ENCODE measurements at places on chromosomes 6 and 20. TPM values are rescaled to one million over a fixed set of nuclear protein-coding genes. Genes with fewer than 3 reads are reported as not detected.

Gene TMEM244
- total RNA-seq: not detected

Gene THBS2
- 2.0 TPM for total RNA-seq

Gene RAET1E
- total RNA-seq: under 0.01 TPM

Gene PSORS1C2
- total RNA-seq: not detected

Gene TRAM2
- total RNA-seq: 14.3 TPM

Gene TTLL9
- total RNA-seq: under 0.01 TPM

Gene ADAT2
- 3.6 TPM for total RNA-seq

Gene GPX5
- not detected for total RNA-seq

Gene SLC22A3
- total RNA-seq: not detected

Gene GSTA4
- 14.4 TPM for total RNA-seq

Gene TDP2
- 19.0 TPM for total RNA-seq

Gene SNAP91
- 0.22 TPM for total RNA-seq

Gene HFE
- total RNA-seq: 1.7 TPM

Gene VSTM2L
- under 0.01 TPM for total RNA-seq

Gene FAM83C
- not detected for total RNA-seq

- no peak for DNase-seq
Measured at GRCh38 chr6:133804265-133804664, 84.6 kb upstream of the TCF21 start.

DNA sequence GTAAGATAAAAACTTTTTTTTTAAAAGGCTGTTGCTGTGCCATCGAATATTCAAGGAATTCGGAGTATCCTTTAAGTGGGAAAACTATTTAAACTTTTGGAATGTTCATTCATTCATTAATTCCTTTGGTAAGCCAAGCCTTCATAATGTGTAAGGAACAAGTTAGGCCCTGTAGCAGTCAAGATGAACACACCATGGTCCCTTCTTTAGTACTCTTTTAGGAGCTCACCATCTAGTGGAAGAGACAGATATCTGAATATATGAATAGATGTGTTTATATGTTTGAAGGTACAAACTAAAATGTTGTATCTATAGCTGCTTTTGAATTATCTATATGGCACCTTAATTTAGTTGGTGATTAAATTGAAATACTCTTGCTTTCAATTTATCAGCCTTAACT, 5.8 kb downstream of the SPO11 start:
- no peak for DNase-seq

- DNase-seq: no peak
Measured at GRCh38 chr6:81624453-81624852, 128.0 kb downstream of the TENT5A start.

DNA sequence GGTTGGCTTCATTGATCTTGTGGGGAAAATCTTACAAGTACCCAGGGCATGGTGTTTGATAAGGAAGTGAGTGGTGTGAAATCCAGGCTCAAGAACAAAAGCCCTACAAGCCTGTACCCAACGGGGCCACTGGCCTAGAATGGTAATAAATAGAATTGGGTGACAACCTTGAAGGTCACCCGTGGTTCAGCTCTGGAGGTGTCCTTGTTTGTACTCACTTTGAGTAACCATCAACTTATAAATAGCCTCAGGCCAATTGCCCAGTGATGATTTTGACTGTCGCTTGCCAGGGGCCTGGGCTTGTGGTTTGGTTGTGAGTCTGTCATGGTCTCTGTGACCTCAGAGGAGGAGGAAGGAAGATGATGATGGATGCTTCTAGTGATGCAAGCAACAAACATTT, 87.8 kb downstream of the PHACTR3 start:
- no peak for DNase-seq

- DNase-seq: no peak
Measured at GRCh38 chr6:136086686-136087085, 163.4 kb downstream of the MTFR2 start.

DNA sequence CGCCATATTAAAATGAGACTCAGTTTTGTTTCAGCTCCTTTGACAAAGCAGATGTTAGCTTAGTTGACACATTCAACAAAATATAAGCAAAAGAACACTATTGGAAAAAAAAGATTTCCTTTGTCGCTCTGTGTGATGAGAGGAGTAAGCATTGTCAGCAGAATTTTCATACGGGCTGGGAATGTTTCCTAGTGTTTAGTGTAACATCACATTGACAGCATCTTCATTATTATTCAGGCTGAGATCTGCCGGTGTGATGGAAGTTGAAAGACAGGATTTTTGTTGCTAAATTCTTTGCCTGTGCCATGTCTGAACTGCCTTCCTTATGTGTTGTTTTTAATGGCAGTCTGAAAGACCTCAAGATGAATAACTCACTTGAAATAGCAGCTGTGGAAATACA, 49.1 kb downstream of the GRM1 start:
- DNase-seq: no peak

DNA sequence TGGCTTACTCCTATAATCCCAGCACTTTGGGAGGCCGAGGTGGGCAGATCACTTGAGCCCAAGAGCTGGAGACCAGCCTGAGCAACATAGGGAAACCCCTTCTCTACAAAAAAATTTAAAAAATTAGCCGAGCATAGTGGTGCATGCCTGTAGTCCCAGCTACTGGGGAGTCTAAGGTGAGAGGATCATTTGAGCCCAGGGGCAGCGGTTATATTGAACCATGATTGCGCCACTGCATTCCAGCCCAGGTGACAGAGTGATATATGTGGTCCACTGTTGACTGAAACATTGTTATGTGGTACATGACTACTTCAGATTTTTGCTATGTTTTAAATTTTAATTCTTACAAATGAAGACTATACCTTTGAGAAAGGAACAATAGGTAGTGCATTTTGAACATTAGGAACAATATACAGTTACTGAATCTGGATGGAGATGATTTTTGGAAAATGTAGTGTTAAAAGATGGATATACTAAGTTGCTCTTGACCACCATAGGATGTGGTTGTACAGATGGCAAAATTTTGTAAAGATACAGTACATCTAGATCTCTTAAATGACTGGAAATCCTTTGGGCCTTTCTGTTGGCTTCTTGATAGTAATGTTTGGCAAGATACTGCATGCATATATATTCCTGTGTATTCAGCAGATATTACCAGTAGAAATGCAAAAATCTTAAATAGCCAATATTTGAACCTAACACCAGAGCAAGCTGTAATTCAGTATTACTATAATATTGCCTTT, 35.9 kb downstream of the MAPK14 start:
- no peak for DNase-seq

DNA sequence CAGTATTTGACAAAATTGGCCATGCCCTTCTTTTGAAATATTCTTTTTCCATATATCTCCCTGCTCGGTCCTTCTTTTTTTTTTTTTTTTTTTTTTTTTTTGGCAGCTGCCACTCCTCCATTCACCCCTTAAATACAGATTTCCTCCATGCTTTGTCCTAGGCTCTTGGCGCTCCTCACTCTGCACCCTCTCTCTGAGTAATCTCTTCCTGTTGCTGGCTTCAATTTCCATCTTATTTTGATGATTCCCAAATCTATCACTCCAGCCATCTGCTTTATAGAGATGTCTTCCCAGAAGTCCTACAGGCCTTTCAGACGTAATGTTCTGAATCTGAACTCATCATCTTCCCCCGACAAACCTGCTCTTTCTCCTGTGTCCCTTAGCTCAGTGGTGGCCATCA, 12.8 kb upstream of the KLHL32 start:
- DNase-seq: no peak

DNA sequence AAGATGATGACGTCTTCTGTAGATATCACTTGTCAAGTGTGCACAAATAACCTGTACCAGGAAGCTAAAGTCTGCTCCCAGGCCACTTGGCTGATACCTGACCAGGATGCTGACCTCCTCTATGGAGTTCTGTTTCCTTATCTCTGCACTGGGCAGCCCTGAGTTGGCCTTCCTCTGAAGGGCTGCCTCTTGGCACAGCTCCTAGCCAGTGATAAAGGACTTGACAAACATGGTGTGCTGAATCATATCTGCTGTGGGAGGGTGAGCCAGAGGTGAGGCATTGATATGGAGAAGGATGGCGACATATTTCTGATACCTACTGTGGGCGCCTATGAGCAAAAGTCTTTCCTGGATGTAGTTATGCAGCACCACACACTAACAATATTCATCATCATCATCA, 32.8 kb upstream of the FOXA2 start:
- DNase-seq: no peak

- peak; percentile 26 for DNase-seq
Measured at GRCh38 chr20:34472246-34472925, 43.8 kb upstream of the DYNLRB1 start.

- DNase-seq: no peak
Measured at GRCh38 chr6:66771626-66772025, 1064.6 kb upstream of the EYS start.

GRCh38 chr6:14882394-14883026, 363.4 kb upstream of the JARID2 start:
- no peak for DNase-seq

GRCh38 chr6:31968791-31969711, 2.9 kb downstream of the DXO start:
- DNase-seq: no peak

DNA sequence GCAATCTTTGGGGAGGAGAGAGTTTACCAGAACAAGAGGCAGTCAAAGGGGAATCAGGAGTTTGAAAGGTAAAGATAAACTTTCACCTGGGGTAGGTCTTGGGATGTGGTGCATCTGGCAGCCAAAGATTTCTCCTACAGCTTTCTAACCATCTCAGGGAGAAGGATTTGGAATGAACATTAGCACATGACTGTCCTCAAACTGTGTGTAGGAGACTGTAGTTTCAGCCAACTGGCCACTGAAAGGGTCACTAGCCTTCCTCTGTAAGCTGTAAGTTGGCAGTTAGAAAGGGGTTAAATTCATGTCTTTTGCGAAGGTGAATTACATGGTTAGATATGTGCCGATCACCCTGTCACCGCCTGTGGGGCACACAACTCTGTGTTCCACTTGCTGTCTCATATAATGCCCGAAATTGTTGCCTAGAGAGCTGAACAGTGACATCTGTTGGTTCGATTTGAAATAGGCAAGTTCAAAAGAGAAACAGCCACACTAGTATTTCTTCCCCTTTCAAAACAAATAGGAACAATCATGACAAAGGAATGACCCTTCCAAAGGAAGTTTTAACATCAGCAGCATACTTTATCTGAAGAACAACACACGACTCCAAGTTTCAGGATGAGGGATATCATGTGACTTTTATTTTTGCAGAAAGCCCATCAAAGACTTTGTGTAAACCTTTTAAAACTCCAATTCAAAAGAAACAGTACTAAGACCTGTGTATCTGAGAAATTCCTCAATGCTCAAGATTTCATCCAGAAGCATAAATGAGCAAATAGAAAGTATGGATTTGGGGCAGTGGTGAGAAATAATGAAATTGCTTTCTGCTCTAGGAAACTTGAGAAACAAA, 1.1 kb upstream of the OPN5 start:
- peak; percentile 73 for DNase-seq

GRCh38 chr20:9417665-9418064, 96.7 kb upstream of the LAMP5 start:
- no peak for DNase-seq

DNA sequence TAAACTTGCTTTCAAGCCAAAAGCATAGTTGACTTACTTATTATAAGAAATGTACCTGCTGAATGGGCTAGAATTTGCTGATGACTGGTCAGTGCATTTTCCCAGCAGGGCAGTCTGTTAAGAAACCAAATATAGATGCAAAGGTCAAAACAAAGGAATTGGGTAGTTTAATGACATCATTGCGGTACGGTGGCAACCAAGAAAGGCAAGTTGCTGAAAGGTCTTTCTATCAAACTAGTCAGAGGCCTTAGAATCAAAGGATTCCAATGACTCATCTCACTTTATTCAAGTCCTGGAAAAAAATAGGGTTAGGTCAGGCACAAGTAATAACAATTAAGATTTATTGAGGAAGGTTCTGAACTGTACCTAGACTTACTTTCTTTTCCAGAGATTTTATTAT, 76.4 kb downstream of the KIZ start:
- DNase-seq: peak; percentile 21

- DNase-seq: no peak
Measured at GRCh38 chr6:101883505-101883904, 490.0 kb downstream of the GRIK2 start.

DNA sequence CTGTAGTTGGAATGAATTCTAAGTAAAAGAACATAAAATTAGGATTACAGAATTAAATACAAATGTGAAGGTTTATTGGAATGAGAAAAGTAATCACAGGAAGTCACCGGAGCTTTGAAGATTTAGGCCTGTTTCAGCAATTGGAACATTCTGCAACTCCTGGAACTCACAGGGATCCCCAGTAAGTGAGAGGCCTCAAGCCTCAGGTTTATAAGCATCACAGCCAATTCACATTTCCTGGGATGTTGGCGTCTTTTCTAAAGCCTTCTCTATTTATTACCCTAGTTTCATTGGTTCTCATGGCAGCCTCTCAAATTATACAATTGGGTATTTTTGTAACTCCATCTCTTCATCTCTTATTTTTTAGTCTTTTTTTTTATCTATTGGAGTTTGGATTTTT, 90.4 kb upstream of the HIVEP1 start:
- DNase-seq: no peak

DNA sequence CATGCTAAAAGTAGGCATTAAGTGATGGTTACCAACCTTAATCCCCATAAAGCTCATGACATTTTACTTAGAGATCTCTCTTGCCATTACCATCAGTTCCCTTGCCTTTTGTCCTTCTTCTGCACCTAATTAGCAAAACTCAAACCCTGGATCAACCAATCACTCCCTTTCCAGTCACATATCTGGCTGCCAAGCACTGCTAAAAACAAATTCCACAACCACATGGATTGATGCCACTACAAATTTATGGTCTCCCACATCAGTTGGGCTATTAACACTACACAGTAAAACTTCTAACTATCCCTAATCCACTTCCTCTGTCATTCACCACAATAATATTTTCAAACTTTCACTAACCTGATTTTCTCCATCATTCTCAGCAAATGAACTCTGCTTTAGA, 54.3 kb upstream of the RNF146 start:
- DNase-seq: no peak

DNA sequence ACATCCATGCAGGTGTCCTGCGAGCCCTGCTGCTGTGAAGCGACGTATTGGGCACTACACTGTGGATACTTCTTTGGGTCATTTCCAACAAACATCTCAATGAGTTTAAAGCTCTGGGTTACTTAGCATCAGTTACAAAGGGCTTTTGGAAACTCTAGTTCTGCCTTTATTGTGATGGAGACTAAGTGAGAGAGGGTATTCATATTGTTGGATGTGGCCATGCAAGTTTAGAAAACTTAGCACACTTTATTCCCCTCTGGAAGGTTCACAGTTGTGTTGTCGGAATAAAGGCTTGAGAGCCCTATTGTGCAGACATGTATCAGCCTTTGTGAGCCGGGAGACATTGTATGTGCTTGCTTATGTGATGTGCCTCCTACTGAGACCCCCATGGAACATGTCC, 22.1 kb downstream of the DUSP22 start:
- DNase-seq: no peak

GRCh38 chr6:80922916-80923455, 816.5 kb downstream of the BCKDHB start:
- DNase-seq: no peak

- no peak for DNase-seq
Measured at GRCh38 chr20:2333821-2334220, 38.0 kb downstream of the TGM3 start.

GRCh38 chr20:33673410-33674293, 576 bp downstream of the NECAB3 start:
- DNase-seq: no peak

GRCh38 chr20:63653041-63653973, at the start of gene STMN3:
TSS of gene STMN3 (minus strand) at chr20:63653424. CDS start at chr20:63653345, 79 bp downstream.
- DNase-seq: peak; percentile 79

Measured in lung microvascular endothelial cell (primary cell).